ENCODE measurements at places on chromosomes 11 and 22.
A peak's percentile ranks its signal among the peaks of the same experiment; 100 is the strongest.

DNA sequence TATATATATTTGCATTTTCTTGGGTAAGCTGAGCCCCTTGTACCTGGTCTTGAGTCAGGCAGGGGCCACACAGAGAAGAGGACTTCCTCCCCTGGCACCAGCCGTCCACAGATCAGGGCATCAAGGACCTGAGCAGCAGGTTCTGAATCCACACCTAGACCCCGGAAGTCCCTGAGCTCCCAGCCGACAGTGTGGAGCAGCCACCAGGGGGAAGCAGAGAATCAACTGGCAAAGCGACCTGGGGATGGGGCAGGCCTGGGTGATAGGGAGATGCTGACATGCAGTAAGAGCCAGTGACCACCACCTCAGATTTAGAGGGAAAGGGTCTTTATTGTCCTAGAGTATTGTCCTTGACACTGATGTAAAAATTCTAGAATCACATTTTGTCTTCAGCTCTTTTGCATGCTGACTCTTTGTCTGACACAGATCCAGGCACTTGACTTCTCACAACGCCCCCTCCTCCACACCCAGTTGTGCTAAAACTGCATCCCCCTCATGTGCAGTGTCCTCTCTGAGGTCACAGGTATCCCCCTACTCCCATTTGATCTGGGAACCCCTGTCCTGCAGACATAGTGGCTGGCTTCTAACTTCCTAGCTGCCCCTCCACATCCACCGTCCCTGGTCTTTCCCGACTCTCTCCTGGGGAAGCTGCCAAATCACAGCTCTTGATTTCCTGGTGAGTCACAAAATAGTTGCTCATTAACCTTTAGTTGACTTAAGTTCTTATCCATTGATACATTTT lies 109.3 kb downstream of the GGTLC2 start:
- peak; percentile 82 for DNase-seq

DNA sequence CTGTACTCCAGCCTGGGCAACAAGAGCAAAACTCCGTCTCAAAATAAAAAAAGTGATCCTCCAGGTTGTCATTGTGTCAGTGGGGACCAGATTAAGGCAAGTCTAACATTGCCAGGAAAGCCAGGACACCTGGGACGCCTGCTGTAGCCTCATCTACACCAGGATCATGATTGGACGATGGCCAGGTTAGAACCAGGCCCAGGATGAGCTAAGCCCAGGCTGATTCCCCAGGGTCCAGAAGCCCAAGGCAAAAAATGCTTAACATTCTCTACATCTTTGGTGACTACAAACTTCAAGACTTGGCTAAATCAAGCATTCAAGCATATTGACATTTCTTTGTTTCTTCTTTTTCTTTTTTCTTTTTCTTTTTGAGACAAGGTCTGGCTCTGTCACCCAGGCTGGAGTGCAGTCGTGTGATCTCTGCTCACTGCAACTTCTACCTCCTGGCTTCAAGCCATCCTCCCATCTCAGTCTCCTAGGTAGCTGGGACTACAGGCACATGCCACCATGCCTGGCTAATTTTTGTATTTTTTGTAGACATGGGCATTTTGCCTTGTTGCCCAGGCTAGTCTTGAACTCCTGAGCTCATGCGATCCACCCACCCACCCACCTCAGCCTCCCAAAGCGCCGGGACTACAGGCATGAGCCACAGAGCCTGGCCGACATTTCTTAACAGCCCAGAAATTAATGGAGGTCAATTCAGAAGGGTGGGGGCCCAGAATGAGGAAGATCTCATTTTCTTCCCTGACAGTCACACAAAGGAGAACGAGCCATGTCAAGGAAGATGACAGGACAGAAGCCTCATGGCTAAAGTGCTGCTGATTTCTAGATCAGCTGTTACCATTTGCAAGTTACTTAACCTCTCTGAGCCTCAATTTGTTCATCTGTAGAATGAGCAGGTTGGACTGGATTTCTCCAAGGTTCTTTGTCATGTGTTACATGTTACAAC lies 12.5 kb upstream of the PTPRJ start:
- DNase-seq: no peak

- no peak for DNase-seq
These were observed 384.6 kb downstream of the BUD13 start for GRCh38 chr11:116388146-116388545.

DNA sequence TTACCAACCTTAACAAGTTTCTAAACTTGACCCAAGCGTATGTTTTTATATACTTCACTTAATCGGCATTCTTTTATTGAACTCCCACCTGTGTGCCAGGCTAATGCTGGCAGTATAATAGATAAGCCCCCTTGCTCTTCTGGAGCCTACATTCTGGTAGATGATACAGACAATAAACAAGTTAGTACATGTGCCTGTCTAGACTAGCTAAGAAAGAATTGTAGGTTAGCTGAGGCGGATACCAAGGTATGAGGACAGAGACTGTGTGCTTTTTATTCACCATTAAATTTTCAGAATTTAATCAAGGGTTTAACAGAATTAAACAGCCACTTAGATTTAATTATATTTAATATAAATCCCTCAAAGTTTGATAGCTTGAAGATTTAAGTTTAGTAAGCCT lies 45.7 kb downstream of the TTC17 start:
- DNase-seq: no peak

GRCh38 chr11:67062526-67063373 lies 6.1 kb downstream of the RHOD start:
- no peak for DNase-seq

GRCh38 chr11:11545285-11546275 lies 76.2 kb downstream of the GALNT18 start:
- DNase-seq: no peak

GRCh38 chr11:68315171-68315920 lies 3.0 kb downstream of the LRP5 start:
- DNase-seq: no peak

GRCh38 chr11:86481399-86481798 lies 106.7 kb downstream of the CCDC81 start:
- no peak for DNase-seq

- peak; percentile 48 for DNase-seq
These were observed 54.0 kb downstream of the RTN4R start for GRCh38 chr22:20213833-20214708.

- DNase-seq: no peak
These were observed 139.8 kb downstream of the ELP4 start for GRCh38 chr11:31649129-31649966.

DNA sequence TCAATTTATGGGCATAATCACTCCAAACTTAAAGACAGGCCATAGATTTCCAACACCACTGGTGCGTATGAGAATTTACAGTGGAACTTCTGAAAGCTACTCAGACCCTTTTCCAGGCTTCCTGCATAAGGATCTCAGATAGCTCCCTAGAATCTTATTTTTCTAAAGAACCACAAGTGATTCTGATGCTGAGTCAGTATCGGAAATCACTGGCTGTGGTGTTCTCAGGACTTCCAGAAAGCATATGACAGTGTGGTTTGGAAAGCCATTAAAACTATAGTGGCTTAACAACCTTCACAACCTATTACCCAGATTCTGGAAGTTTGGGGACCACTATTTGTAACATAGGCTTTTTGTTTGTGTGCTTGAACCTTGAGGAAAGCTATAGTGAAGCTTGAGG lies 756.0 kb downstream of the DLG2 start:
- no peak for DNase-seq

- DNase-seq: no peak
These were observed 10.6 kb downstream of the TSPAN32 start for GRCh38 chr11:2312232-2313042.

All from NAMALWA (cell line).